Naive B cell (primary cell): ENCODE measurements at places on chromosomes 6 and 20.

GRCh38 chr6:148347441-148348054, 4.9 kb downstream of the SASH1 start:
- DNase-seq: no peak

GRCh38 chr20:57449398-57450354, 58.5 kb downstream of the RBM38 start:
- no peak for DNase-seq

GRCh38 chr6:90226257-90226656, 70.4 kb downstream of the BACH2 start:
- no peak for DNase-seq

DNA sequence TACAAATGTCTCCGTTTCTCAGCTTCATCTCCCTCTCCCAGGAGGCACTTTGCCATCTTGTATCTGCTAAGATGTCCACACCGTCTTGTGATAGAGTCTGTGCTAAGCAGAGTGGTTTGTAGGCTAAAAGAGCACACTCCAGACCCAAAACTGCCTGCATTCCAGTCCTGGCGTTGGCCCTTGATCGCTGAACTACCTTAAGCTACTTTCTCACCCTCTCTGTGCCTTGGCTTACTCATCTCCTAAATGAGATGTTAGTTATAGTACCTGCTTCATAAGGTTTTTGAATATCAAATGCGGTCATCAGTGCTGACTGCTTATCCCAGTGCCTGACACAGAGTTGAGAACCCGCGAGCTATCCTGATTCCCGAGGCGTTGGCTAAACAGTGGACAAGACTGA, 14.0 kb downstream of the CASS4 start:
- DNase-seq: no peak

GRCh38 chr20:50679753-50680104, 11.6 kb downstream of the RIPOR3 start:
- DNase-seq: no peak
